ENCODE measurements at places on chromosomes 5 and 9.

GRCh38 chr5:154271936-154272514 lies 81.5 kb downstream of the GALNT10 start:
- DNase-seq, result no peak

DNA sequence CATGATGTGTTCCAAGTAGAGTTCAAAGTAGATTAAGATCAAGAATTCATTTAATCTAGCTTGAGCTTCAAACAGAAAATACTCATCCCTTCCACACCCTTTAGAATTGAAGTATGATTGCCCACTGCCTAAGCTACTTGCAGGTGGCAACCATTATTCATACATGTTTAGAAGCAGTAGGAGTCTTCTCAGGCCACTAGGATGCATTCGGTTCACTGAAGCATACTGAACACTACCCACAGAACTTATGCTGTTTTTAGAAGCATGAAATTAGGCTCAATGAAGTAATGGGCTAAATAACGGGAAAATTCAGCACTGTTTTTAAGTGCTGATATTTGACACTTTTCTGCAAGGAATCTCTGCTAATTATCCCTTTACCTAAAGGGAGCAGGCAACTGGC lies 263.4 kb downstream of the DEPDC1B start:
- no peak for DNase-seq

- no peak for DNase-seq
Observed at GRCh38 chr5:56717253-56717987, 97.9 kb upstream of the MAP3K1 start.

DNA sequence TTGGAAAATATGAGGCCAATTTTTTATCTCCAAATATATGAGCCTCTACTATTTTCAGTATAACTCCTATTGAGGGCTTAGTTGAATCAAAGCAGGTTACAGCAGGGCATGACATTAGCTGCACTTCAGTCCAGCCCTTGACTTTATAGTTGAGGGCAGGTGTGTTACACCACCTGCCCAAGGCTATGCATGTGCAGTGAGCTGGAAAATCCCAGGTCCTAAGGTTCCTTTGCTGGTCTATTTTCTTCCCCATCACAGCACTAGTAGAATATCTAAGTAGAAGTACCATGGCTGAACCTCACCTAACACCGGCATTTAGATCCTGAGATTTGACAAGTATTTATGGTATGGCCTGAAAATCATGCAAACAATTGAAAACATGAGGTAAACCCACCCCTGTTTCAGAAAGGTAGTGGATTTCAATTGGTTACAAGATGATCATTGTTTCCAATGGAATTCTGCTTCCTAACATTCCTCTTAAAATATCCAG lies 201.1 kb downstream of the SEMA5A start:
- DNase-seq, result no peak

- DNase-seq, result no peak
Observed at GRCh38 chr9:113915817-113916434, 39.8 kb downstream of the ZNF618 start.

DNA sequence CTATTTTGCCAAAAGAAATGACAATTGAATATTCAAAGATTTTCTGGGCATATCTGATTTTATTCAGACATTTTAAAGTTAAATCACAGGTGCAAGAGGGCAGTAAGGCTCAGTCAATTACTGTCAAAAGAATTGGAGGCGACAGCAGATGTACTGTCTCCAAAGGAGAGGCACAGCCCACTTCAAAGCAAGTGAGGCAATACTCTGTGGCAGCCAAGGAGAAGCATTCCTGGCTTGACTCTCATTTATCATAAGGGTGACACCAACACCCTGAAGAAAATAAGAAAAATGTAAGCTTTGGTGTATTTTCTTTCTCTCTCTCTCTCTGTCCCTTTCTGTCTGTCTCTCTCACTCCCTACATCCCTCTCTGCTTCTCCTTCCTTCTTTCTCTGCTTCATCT lies 93.3 kb downstream of the SVEP1 start:
- no peak for DNase-seq

- DNase-seq, result no peak
Observed at GRCh38 chr5:5522336-5522735, 99.9 kb downstream of the ICE1 start.

DNA sequence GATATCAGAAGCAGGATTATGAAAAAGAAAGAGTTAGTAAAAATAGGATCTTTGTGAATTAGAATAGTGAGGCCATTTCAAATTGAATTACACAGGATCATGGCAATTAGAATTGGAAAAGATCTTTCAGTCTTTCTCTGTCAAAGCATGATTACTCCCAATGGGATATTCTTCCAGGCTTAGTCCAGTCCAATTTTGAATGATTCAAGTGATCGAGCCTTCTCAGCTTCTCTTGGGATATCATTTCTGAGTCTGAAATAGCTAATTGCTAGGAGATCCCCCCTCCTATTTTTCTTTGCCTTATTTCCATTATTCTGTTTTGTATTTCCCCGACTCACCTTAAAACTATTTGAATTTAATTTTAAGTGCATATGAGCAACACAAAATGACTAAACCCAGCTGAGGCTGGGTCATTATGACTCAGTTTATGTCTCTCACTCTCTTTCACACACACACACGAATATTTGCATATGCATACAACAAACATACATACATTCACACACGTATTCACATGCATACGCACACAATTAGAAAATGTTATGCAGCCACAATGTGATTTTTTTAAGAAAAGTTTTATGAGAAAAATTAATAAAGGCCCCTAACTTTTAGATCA lies 34.8 kb upstream of the EFNA5 start:
- no peak for DNase-seq

DNA sequence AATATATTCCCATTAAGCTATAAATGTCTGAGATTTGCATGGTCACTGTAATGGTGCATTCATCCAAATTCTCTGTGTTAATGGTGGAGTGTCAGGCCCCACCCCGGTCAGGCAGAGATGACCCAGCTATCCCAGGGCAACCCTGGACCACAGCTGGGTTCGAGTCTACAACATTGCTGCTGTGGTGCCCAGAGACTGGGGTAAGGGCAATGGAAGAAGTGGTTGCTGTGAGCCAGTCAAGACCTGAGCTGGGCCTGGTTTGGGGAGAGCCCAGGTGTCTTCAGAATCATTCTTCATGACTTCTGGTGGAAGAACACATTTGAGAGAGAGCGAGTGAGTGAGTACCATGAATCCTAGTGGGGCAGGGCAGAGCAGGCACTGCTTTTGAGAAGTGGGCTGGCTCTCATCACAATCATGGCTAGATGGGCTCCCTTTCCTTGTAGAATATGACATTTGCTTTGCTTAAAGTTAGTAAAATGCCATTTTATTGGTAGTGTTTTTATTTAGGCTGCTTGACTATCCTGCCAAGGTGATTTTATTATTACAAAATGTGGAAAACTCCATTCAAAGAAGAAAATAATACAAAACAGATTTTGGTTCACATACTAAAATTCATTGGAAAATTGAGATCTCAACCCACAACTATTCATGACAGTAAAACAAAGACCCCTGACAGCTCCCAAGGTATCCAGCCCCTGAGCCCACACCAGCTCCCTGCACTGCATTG lies 125.8 kb upstream of the SLC25A48 start:
- DNase-seq, result no peak

GRCh38 chr5:157252711-157253465 lies 13.0 kb upstream of the CYFIP2 start:
- DNase-seq, result no peak

- DNase-seq, result no peak
Observed at GRCh38 chr9:133238272-133238850, 29.3 kb upstream of the OBP2B start.
